Astrocyte of the hippocampus (primary cell): ENCODE measurements at places on chromosomes 1 and 21.
A peak's percentile ranks its signal among the peaks of the same experiment; 100 is the strongest.

GRCh38 chr1:18955131-18955440 is 1.4 kb downstream of the IFFO2 start:
- DNase-seq, result no peak

DNA sequence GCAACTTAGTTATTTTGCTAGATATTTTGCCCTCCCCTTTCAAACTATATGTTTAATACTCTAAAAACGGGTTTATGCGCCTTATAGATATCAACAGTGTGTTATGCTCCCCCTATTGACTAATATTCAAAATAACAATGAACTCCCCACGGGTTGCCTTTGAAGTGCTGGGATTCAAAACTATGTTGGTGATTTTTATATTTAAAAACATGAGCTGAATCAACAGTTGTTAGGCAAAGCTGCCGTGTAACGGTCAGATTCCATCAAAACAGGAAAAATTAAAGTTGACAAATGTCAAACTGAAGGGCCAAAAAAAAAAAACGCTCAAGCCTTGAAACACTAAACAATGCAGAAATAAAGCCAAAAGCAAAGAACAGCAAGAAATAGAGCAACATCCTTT is 2.5 kb downstream of the TGFBR3 start:
- no peak for DNase-seq

- no peak for DNase-seq
These were observed 35.0 kb downstream of the AJAP1 start for GRCh38 chr1:4689271-4689935.

GRCh38 chr1:153353226-153353947 is 4.3 kb upstream of the S100A9 start:
- DNase-seq, result peak; percentile 28

- DNase-seq, result no peak
These were observed 19.8 kb upstream of the LY9 start for GRCh38 chr1:160776178-160776577.

- DNase-seq, result peak; percentile 15
These were observed 218.2 kb upstream of the ADGRL2 start for GRCh38 chr1:81582467-81582986.
